ENCODE measurements at places on chromosomes 11 and 22.

- DNase-seq = no peak
Measured at GRCh38 chr11:105456950-105457349, 152.9 kb upstream of the GRIA4 start.

GRCh38 chr22:17964156-17964555, 60.2 kb downstream of the MICAL3 start:
- no peak for DNase-seq

- no peak for DNase-seq
Measured at GRCh38 chr22:19868773-19869471, 14.2 kb upstream of the GNB1L start.

DNA sequence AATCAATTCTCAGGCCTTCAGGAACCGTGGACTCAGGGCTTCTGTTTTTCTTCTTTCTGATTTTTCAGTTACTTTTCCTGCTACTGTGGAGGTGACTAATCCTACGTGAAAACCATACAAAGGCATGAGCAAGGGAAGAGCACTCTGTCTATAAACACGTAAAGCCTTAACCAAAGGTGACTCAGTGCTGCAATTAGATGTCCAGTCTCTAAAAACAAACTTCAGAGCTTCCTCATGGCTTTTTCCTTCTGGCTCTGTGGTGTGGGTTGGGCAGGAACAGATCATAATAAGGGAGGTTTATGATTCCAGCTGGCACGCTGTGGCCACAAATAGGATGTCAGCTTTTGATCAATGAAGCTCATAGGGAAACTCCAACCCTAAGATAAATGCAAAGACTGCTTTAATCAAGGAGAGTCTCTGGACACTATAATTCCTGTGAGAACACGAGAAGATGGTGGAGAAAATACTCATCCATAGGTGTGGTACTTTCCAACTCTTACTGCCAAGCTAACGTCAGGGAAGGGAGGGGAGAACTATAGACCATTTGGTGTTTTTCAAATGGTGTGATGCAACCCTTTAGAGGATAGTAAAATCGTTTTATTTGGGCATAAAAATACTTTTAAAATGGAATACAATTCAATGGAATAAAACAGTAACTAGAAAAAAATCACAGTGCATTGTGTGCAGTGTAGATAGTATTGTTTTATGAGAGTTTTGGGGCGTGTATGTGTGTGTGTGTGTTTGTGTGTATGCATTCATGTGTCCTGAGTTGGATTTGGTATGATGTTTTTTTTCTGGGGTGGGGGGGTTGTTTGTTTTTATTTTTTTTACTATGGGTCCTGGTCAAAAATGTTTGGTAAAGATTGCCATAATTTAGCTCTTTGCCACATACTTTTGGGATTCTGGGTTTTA, at the start of gene NXPE2:
Gene NXPE2 (plus strand): TSS at position 403 of the 912 bp plus-strand sequence. CDS start 49 bp downstream, at position 452.
- no peak for DNase-seq

GRCh38 chr22:27919942-27920755, 1.1 kb upstream of the PITPNB start:
- DNase-seq = no peak

GRCh38 chr11:69558519-69558941, 77.1 kb downstream of the LINC01488 start:
- no peak for DNase-seq

DNA sequence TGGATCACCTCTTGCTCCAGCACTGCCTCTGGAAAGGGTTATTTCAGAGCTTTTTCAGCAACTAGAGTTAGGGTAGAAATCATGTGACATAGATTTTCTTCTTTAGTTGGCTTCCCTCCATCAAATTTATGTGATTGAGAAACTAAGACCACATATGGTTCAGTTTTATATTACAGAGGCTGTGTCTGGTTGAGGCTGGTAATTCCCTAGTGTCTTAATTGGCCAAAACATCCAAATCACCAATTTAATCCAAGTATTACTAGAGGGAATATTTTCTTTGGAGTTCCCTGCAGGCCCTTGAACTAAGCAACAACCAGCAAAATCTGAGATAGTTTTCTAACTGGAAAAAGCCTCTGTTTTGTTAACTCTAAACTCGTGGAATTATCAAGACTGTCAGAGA, 136.3 kb downstream of the ARHGAP42 start:
- DNase-seq = no peak

GRCh38 chr11:75208446-75208845, 32.1 kb upstream of the TPBGL start:
- no peak for DNase-seq

DNA sequence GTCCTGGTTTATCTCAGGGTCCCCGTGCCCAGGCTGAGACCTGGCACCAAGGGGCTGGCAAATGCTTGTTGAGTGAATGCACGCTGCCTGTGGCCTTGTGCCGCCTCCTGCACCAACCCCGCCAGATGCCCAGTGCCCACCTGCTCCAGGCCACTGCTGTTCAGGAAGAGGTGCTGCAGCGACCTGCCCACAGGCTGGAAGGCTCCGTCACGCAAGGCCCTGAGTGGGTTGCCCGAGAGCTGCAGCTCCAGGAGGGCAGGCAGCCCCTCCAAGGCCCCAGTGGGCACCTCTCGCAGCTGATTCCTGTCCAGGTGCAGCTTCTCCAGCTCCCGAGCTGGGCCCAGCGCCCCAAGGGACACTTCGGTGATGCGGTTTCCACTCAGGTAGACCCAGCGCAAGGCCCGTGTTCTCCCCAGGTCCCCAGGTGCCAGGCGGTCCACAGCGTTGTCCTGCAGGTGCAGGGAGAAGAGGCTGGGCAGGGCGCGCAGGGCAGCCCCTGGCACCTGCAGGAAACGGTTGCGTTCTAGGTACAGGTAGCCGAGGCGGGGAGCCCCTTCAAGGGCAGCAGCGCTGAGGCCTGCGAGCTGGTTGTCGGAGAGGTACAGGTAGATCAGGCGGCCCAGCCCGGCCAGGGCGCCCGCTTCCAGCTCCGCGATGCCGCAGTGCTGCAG, 3.6 kb downstream of the CHADL start:
- no peak for DNase-seq

GRCh38 chr11:4881188-4881587, 512 bp upstream of the OR51T1 start:
- no peak for DNase-seq

DNA sequence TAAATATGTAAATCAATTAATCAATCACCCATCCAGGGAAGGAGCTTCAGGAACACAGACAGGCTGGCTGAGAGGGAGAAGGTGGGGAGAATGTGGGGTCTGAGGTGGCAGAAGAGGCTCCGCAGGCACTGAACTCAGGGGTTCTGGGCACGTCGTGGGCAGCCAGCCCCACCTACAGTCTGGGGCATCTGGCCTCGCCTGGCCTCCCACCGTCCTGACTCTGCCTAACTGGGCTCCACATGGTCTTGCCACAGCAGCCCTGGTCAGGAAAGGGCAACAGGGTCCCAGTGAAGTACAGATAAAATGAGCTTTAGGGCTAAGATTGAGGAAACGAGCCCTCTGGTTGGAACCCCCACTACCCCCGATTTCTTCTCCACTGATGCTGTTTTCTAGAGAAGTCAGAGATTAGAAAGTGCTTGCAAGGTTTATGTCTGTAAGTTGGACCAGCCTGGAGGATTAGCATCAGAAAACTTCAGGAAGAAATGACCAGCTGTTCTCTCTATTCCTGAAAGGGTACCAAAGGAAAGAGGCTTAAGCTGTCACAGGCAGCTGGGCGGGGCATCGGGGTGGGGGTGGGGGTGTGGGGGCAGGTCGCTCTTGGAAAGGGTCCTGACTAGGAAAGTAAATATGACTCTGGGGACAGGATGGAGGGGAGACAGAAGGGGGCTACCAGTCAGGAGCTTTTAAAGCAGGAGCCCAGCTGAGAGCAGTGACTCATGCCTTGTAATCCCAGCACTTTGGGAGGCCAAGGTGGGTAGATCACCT, 261.7 kb downstream of the BUD13 start:
- no peak for DNase-seq

GRCh38 chr22:40345271-40345670, 1.0 kb upstream of the ADSL start:
- no peak for DNase-seq
